ENCODE measurements at places on chromosomes 12 and 14. TPM values are rescaled to one million over a fixed set of nuclear protein-coding genes. Genes with fewer than 3 reads are reported as not detected.

- DNase-seq, result no peak
Observed at GRCh38 chr14:79464468-79464867, 746.8 kb downstream of the DIO2 start.

- DNase-seq, result no peak
Observed at GRCh38 chr14:101121508-101122139, 218.1 kb upstream of the RTL1 start.

DNA sequence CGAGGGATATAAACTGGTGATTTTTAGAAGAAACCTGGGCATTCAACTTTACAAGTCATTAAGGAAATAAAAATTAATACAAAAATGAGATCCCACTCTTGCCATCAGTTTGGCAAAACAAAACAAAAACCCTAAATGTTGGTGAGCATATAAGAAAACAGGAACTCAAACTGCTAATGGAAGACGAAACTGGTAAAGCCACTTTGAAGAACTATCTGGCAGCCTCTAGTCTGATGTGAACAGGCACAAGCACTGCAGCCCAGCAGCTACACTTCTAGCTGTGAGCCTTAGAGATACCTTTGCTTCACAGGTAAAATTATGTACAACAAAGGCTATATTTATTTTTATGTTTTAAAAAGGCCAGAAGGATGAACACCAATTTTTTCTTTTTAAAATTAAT, 459.6 kb downstream of the ZFP36L1 start:
- no peak for DNase-seq

HOXC9 gene
- 0.22 TPM for total RNA-seq

SYNDIG1L gene
- total RNA-seq, result not detected

Data from lung microvascular endothelial cell (primary cell).